Coronary artery (tissue), 2 donors: ENCODE measurements at places on chromosomes 7 and 10.

- no peak for DNase-seq
Observed at GRCh38 chr10:95336702-95337101, 45.9 kb upstream of the PDLIM1 start.

DNA sequence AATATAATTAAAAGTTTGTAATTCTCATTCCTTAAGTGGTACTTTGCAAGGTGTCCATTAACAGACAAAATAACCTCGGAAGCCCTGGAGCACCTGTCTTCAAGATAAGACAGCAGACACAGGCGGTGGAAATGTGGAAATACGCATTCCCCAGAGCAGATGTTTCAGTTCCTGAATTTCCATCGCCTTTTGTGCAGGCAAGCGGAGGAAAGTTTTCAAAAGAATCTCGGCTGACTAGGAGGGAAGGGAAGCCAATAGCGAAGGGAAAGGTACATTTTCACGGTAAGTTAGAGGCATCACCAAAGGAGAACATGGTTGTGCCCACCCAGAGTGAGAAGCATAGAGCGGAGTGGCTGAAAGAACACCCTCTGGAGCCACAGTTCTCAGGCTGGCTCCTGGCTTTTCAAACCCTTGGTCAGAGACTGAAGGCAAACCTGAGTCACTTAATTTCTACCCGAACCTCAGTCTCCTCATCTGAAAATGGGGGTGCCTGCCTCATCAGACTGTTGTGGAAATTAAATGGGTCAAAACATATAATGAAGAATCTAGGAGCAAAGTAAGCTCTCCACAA, 13.6 kb downstream of the CPA1 start:
- no peak for DNase-seq

GRCh38 chr10:126027692-126028091, 131.3 kb downstream of the FANK1 start:
- DNase-seq, result no peak

- no peak for DNase-seq
Observed at GRCh38 chr10:60282771-60283353, 106.8 kb downstream of the ANK3 start.

DNA sequence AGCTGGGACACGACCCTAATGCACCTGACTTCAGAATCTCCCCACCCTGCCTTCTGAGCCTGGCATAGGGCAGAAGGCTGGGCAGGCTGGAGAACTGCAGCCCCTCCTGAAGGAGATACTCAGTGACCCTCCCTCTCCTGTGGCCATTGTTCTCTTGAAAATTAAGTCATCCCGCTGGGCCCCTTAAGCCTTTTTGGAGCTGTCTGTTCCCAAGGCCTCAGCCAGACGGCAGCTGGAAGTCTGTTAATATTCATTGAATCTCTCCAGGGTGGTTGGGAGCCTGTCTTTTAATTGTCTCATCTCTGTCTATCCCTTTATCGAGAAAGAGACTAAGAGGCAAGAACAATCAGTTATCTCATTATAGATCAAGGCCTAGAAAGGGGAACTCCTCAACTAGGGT, 118.1 kb upstream of the PCBD1 start:
- no peak for DNase-seq

DNA sequence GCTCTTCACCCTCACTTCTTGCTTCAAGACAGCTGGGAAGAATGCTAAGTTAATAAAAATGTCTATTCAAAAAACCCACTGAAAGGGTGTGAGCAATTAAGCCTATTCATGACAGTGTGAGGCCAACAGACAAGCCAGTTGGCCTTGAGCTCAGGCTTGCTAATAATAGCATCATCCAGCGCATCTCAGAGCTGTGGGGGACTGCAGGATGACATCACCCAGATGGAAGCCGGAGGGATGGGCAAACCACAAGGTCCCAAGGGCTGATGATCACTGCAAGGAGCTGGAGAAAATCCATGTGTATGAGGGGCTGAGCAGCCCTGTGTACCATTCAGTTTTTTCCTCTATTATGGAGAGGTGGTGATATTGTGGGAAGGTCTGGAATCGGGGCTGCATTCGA, 770.4 kb downstream of the TNS3 start:
- no peak for DNase-seq

DNA sequence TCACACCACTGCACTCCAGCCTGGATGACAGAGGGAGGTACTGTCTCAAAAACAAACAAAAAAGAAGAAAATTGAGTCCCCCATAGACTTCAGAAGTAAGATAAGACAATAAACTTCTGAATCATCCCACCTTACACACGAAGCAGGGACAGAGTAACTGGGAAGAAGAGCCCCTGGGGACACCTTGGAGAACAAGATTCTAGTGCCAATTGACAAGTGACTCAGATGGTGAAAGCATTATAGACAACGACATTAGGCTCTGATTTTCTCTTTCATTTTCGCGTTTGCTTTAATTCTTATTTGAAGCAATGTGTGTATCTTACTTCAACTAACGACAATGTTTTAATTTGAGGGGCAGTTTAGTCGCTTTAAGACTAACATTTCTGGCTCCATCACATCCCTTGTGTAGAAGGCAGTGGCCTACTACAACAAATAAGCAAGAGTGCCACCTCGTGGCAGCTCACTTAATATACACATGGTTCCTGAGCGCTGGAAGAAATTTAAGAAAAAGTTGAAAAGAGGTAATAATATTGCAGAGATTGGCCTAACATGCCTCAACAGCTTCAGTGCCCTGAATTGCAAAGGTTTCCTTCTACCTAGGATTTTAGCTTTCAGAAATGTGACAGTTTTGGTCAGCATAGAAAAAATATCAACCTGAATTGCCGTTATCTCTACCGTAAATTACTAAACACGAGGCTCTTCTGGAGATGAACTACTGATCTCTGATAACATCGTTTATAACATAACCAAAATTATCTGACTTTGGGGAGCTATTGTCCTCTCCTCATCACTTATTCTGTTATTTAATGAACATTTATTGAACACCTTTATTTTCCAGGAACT, 36.7 kb downstream of the ASNS start:
- no peak for DNase-seq
